ENCODE measurements at places on chromosomes 3 and 15. TPM values are rescaled to one million over a fixed set of nuclear protein-coding genes. Genes with fewer than 3 reads are reported as not detected.

FRG2C gene
- polyA plus RNA-seq = not detected

GJD2 gene
- polyA plus RNA-seq = not detected

NEO1 gene
- polyA plus RNA-seq = 7.3 TPM

GRCh38 chr15:38587214-38587613 is 22.6 kb upstream of the RASGRP1 start:
- no peak for DNase-seq

Measured in CD4-positive, alpha-beta memory T cell (primary cell).